Spinal cord (tissue), 10 donors: ENCODE measurements at places on chromosomes 7 and 10.

DNA sequence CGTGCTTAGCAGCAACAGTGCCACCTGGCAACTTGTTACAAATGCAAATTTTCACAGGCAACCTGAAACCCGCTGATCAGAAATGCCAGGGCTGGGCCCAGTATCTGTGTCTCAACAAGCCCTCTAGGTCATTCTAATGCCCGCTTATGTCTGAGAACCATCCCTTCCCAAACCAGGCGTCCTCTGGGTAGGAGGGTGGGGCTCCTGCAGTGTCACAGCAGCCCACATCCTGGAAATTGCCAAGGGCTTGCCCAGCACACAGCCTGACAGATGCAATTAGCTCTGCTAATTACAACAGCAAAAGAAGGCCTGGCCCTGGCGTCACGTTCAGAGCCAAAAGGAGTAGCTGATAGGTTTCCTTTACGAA lies 15.9 kb downstream of the ITPRIP start:
- DNase-seq = no peak

GRCh38 chr7:102828286-102828685 lies 79.5 kb downstream of the FAM185A start:
- no peak for DNase-seq

GRCh38 chr7:51006483-51007235 lies 224.0 kb upstream of the GRB10 start:
- DNase-seq = no peak

- DNase-seq = no peak
Measured at GRCh38 chr10:17735166-17735941, 16.6 kb upstream of the TMEM236 start.

- no peak for DNase-seq
Measured at GRCh38 chr10:48626986-48627731, 22.3 kb upstream of the ARHGAP22 start.

GRCh38 chr7:37920305-37920848 lies at the start of gene EPDR1:
EPDR1 (plus strand) TSS chr7:37920640; CDS start chr7:37920940, 300 bp downstream.
- peak; percentile 93 for DNase-seq

GRCh38 chr10:97083228-97083829 lies 102.4 kb downstream of the SLIT1 start:
- DNase-seq = no peak

GRCh38 chr10:77428691-77429395 lies 208.8 kb downstream of the KCNMA1 start:
- DNase-seq = no peak

DNA sequence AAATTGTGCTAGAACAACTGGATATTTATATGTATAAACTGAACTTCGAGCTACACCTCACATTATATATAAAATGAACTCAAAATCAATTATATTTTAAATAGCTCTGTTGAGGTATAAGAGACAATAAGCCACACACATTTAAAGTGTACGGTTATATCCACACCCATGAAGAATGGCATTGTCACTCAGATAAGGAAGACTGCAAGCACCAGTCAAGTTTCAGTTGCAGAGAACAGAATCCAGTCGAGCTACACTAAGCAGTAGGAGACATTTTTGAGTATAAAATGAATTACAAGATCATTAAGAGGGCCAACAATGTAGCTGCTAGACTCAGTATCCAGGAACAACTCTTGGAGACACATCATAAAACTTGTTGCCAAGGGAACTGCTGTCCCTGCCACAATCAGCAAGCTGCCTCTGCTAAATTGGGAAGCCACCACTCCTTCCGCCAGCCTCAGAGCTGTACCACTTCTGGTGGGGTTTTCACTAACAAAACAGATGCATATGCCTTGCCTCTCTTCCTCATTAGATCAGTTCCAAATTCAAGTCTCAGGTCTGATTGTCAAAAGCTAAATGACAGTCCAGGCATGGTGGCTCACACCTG lies 19.6 kb upstream of the GPNMB start:
- DNase-seq = no peak

- peak; percentile 53 for DNase-seq
Measured at GRCh38 chr10:49164559-49165188, 23.5 kb downstream of the TMEM273 start.

DNA sequence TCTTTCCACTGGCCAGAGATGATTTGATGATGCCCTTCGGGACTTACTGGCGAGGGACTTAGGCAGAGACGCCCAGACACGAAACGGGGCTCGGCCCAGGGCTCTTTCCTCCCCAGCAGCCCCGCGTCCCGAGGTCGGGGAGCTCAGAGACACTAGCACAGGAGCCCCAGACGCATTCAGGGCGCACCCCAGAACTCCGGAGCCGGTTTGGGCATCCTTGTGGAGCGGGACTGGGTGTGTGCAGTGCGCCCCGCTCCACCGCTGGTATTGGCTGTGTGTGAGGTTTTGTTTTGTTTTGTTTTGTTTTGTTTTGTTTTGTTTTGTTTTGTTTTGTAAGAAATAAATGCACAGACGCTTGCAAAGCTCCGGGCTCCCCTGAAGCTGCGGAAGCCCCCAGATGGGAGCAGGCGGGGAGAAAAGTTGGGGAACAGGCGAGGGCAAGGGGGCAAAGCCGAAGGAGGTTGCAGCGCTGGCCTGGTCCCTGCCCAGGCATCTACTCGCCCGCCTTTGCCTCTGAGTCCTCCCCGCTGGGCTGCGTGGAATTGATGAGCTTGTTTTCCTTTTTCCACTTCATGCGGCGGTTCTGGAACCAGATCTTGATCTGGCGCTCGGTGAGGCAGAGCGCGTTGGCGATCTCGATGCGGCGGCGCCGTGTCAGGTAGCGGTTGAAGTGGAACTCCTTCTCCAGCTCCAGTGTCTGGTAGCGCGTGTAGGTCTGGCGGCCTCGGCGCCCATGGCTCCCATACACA lies 1.9 kb upstream of the HOXA5 start:
- no peak for DNase-seq

GRCh38 chr7:92831716-92832533 lies 4.4 kb downstream of the CDK6 start:
- no peak for DNase-seq

DNA sequence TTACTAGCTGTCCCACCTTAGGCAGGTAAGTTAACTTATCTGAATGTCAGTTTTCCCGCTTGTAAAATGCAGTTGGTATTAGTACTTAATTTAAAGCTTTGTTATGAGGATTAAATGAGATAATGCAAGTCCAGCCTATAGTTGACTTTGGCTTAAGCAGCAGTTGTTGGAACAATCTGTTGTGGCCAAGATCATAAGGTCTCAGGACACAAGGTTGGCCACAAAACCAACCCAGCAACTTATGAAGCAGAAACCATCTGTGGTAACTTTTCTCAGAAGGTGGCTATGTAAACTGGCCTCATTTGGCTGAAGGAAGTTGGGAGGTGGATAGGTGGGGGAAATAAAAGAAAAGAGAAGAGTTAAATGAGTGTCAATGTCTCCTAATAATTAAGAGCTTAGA lies 29.4 kb downstream of the ENTPD1 start:
- no peak for DNase-seq

- DNase-seq = no peak
Measured at GRCh38 chr7:33677556-33677955, 227.8 kb upstream of the BMPER start.

- no peak for DNase-seq
Measured at GRCh38 chr10:17200001-17200911, 1.2 kb downstream of the TRDMT1 start.

GRCh38 chr7:154744256-154744860 lies 258.6 kb downstream of the PAXIP1 start:
- DNase-seq = peak; percentile 92

DNA sequence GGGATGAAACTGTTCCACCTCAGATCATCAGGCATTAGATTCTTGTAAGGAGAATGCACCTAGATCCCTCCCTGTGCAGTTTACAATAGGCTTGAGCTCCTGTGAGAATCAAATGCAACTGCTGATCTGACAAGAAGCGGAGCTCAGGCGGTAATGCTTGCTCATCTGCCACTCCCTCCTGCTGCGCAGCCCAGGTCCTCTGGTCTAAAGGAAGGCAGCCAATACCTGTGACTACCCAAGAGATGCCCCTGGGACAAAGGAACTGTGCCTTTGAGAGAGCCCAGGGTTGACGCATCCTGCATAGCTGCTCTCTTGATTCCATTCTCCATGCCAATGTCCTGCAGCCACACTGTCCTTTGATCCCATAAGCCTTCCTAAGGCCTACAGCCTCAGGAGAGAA lies 73.1 kb downstream of the ADCYAP1R1 start:
- no peak for DNase-seq

- DNase-seq = no peak
Measured at GRCh38 chr7:70319057-70319456, 720.8 kb downstream of the AUTS2 start.

DNA sequence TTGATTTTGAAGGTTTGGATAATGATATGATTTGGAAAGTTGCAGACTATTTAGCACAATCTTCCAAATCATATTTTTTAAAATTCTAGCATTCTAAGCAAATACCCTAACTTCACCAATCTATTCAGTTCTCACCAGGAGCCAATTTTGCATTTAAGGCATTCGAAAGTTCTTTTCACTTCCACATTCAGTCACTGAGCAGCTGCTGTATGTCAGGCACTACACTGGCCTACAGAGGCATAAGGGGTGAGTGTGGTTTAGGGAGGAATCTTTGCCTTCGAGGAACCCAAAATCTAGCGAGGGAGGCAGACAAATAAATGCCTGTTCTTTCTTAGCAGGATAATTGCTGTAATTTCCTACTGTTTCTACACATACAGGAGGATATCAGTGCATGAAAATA lies 10.7 kb upstream of the UCN3 start:
- no peak for DNase-seq

GRCh38 chr10:124665980-124666379 lies 78.2 kb downstream of the FAM53B start:
- DNase-seq = no peak

GRCh38 chr7:30824821-30825720 lies 53.9 kb downstream of the MINDY4 start:
- DNase-seq = no peak

DNA sequence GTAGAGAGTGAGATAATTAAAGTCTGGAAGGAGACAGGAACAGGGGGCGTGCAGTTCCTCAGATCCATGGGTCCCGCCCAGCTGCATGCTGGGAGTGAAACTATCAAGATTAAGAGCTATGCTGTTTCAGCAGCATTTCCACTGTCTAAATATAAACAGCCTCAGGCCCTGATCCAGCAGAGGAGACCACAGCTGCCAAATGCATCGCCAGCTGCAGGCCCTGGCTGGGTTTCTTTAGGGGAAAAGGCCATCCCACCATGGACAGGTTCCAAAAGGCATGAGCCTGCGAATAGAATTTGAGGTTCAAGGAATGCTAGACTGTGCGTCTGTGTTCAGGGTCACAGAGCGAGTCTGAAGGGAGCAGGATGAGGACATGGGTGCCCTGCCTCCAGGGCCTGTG lies 411.4 kb downstream of the PAXIP1 start:
- peak; percentile 43 for DNase-seq

DNA sequence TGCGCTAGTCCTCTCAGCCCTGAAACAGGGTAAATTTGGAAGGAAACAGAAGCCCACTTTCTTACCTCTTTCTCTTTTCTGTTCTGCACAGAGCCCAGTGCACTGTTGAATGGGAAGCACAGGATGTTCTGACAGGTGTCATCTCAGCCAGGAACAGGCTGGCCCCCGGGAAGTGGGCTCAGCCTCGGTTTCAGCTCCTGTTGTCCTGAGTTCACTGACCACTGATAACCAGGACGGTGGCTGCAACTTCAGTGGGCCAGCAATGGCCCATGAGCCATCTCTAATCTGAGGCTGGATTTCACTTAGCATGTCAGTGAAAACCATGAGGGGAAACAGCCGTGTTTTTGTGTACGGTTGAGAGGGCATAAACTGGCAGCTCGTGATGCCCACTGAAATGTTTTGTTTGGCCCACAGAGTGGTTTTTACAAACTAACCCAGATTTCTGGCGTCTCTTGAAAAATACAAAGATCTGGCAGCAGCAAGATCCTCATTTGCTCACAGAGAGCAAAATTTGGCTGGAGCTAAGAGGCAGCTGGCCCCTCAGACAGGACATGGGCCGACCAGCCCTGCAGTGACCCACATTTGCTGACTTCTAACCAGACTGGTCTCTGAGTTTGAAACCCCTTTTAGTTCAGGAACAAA lies 455.9 kb downstream of the PAXIP1 start:
- no peak for DNase-seq

DNA sequence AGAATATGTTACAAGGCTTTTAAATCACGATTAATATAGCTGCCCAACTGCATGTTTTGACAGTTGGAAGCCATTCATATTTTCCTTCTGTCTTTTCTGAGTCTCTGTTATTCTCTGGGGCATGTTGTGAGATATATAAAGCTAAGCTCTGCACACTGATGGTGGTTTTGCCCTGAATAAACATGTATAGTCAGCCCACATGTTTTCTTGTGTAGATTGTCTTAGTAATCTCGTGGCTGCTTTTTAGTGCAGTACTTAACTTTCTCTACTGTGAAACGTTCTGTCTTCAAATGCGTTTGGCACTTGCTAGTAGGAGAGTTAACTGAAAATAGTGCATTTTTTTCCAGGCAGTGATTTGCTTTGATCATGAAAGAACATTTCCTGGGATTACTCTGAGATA lies 268.5 kb downstream of the DNAJB9 start:
- peak; percentile 71 for DNase-seq

GRCh38 chr10:72598769-72599701 lies 26.8 kb downstream of the MICU1 start:
- DNase-seq = no peak

GRCh38 chr7:71016401-71016800 lies 115.5 kb upstream of the GALNT17 start:
- no peak for DNase-seq

DNA sequence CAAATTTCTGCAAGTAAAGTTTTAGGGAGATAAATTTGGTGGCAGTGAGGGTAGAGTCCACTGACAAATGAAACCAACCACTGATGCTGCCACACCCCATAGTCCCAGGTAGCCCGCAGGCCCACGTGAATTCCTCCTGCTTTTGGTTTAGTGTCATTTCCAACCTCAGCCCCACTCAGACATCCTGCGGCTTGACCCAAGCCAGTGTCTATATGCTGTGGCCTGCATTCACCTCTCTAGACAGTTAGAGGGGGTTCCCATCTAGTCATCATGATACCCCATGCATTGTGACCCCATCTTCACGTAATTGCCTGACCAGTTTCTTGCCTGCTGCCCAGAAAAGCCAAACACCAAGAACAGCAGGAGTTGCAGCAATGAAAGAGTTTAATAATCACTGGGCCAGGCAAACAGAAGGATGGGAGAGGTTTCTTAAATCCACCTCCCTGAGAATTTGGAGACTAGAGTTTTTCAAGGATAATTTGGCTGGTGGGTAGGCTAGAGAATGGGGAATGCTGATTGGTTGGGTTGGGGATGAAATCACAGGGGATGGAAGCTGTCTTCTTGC lies 332.0 kb upstream of the GALNT17 start:
- DNase-seq = no peak

GRCh38 chr10:9554321-9554720 lies 1463.4 kb upstream of the CELF2 start:
- DNase-seq = no peak

- peak; percentile 77 for DNase-seq
Measured at GRCh38 chr7:91826377-91826776, 54.1 kb downstream of the MTERF1 start.

DNA sequence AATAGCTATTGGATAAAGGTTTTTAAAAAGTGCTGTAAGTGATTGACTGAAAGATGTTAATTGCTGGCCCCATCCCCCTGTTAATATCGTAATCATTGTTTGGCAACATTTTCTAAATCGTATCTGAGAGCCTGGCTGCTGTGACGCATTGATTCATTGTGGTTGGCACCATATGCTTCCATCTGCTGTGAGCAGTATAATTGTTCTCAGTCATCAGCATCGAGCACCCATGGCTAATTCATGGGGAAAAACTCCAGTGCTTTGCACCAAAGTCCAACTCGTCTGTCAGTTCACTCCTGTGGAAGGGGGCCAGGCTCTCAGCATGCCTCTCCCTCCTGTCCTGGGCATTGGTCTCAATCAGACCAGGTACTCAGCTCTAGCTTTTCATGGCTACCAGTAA lies 205.2 kb downstream of the STK31 start:
- peak; percentile 83 for DNase-seq

- DNase-seq = no peak
Measured at GRCh38 chr10:64708884-64709681, 1187.9 kb downstream of the REEP3 start.
